ENCODE measurements at places on chromosomes 2 and 18.

- no peaks in the 10 kb centered on the region for H3K4me1 ChIP-seq
- H3K4me3 ChIP-seq = no peak overlapping the region
- no peak overlapping the region for H3K27ac ChIP-seq
- H3K27me3 ChIP-seq = peaks cover 6% of the 10 kb centered on the region
- H3K36me3 ChIP-seq = no peaks in the 10 kb centered on the region
- no peak for DNase-seq
Measured at GRCh38 chr2:128492966-128493811, 174.5 kb upstream of the HS6ST1 start.

GRCh38 chr2:52974127-52974526 lies 793.5 kb upstream of the CHAC2 start:
- no peak overlapping the region for H3K27ac ChIP-seq
- H3K4me3 ChIP-seq = no peak overlapping the region
- no peak for DNase-seq
- no peaks in the 10 kb centered on the region for H3K27me3 ChIP-seq
- no peaks in the 10 kb centered on the region for H3K4me1 ChIP-seq

DNA sequence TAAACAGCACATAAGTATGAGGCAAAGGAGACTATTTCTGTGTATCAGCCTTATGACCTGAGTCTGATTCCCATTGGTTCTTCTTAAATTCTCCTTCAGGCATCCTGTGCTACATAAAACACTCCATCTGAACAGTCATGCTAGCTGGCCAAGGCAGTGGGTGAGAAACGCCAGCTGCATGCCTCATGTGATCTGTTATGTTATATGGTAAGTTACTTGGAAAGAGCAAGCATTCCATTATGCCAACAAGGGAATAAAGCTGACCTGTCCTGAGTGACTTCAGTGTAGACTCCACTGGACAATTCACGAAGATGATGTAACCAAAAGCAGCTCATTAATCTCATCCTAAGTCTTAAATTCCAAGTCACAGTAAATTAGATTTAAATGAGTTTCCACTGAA lies 216.5 kb upstream of the FN1 start:
- no peaks in the 10 kb centered on the region for H3K4me1 ChIP-seq
- H3K27me3 ChIP-seq = no peaks in the 10 kb centered on the region
- H3K27ac ChIP-seq = no peak overlapping the region
- no peak for DNase-seq
- H3K4me3 ChIP-seq = no peak overlapping the region

- no peaks in the 10 kb centered on the region for H3K27me3 ChIP-seq
- H3K27ac ChIP-seq = no peak overlapping the region
- peaks cover under 1% of the 10 kb centered on the region for H3K36me3 ChIP-seq
- no peak overlapping the region for H3K4me3 ChIP-seq
- peak; percentile 40 for DNase-seq
Measured at GRCh38 chr18:13558124-13558523, 168.2 kb downstream of the FAM210A start.

DNA sequence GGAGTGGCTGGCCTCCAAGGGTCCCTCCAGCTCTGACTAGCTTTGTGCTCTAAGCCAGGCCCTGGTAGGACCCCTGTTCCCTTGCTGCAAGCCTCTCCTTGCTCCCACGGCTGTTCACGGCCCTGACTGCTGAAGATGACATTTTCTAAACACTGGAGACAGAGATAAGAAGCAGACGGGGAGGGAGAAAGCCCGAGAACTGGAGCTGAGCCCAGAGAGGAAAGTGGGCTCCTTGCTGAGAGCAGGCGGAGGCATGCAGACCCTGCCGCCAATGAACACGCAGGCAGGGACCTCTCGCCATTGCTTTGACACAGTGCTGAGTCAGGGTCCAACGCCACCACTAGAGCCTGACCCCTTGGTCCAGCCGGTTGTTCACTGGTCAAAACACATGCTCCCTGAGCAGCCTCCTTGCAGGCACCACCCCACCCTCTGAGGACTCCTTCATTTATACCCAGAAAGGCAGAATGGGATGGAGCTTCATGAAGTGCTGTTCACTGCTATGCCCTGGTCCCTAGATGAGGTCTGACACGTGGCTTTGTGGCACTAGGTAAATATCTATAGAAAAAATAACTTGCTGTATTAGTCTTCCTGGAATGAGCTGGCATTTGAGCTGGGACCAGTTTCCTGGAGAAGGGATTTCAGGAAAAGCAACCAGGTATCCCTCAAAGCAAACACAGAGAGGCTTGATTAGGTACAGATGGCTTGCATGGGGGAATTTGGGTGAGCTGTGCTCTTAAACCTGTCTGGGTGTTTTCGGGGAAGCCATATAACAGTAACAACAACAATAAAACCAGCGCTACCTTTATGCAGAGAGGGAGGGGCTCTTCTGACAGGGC lies 65.7 kb downstream of the MCFD2 start:
- no peaks in the 10 kb centered on the region for H3K36me3 ChIP-seq
- no peak for DNase-seq
- H3K27ac ChIP-seq = no peak overlapping the region
- peaks cover 2% of the 10 kb centered on the region for H3K27me3 ChIP-seq
- H3K4me1 ChIP-seq = no peaks in the 10 kb centered on the region
- no peak overlapping the region for H3K4me3 ChIP-seq

GRCh38 chr18:36408606-36409005 lies 111.1 kb downstream of the FHOD3 start:
- H3K36me3 ChIP-seq = no peaks in the 10 kb centered on the region
- no peaks in the 10 kb centered on the region for H3K4me1 ChIP-seq
- no peak overlapping the region for H3K4me3 ChIP-seq
- no peaks in the 10 kb centered on the region for H3K27me3 ChIP-seq
- no peak for DNase-seq
- no peak overlapping the region for H3K27ac ChIP-seq

- H3K4me1 ChIP-seq = no peaks in the 10 kb centered on the region
- DNase-seq = no peak
- H3K4me3 ChIP-seq = no peak overlapping the region
- peaks cover 6% of the 10 kb centered on the region for H3K27me3 ChIP-seq
- H3K27ac ChIP-seq = no peak overlapping the region
Measured at GRCh38 chr2:74347742-74348141, 4.5 kb upstream of the SLC4A5 start.

DNA sequence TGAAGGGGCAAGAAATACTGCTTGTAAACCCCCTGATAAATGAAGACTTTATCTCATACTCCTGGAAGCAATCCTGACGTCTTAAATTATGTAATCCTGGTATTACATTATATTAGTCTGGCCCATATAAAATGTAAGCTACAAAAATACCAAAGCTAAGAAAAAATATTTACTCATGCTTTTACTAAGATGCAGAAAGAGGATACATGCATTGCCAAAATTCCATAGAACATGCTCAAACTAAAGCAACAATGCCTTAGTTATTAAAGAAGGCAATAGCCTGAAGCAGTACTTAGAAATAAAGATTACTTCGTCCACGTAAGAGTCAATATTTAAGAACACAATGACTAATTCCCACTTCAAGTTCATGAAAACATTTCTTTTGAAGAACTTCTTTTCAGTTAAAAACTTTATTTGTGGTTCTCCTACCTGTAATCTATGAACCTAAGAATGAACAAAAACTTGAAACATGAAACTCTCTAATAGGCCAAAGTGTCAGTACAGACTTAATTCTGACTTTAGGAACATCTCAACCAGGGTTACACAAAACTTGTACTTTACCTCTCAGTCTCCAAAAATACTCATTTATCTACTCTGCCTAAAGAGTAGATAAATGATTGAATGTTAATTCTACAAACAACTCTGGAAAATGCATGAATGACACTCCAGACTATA lies 117.3 kb downstream of the THADA start:
- H3K27me3 ChIP-seq = no peaks in the 10 kb centered on the region
- H3K4me3 ChIP-seq = no peak overlapping the region
- peaks cover 13% of the 10 kb centered on the region for H3K4me1 ChIP-seq
- no peak for DNase-seq

DNA sequence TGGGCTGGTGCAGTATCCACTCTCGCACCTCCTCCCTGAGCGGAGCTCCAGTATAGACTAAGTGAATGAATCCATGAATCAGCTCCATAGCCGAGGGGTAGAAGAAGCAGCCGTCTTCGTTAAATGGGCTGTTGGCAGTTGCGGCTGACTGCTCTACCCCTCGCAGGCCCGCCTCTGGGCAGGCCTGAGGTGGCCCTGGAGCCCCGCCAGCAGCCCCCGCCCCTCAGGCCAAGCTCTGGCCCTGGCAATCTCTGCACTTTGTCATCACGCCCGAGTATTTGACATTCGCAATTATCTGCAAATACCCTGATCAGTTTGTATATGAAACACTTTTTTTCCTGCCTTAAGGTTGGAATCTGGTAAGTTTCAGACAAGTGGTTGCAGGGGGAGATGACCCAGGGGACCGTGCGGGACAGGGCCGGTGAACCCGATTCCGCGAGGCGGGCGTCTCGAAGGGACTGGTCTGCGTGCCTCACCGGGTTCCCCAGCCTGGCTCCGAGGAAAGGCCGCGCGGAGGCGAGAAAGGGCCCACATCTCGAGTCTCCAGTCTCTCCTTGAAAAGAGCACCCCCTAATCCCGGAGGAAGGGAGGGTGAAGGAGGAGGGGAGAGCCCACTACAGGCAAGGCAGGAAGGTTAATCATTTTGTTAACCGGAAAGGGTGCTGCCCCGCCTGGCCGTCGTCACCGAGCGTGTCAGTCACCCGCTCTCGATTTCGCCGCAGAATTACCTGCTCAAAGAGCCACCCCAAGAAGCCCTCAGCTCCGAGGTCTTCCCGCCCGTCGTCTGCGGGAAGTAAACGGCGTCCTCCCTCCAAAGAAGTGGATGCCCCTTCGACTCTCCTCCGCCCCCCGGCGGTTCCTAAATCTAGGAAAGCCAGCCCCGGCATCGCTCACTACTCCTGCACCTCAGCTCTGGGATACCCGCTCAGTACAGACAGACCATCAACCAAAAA lies 11.1 kb upstream of the SATB2 start:
- H3K4me1 ChIP-seq = peaks cover 7% of the 10 kb centered on the region
- peaks cover 86% of the 10 kb centered on the region for H3K27me3 ChIP-seq
- no peak overlapping the region for H3K27ac ChIP-seq
- no peak for DNase-seq

DNA sequence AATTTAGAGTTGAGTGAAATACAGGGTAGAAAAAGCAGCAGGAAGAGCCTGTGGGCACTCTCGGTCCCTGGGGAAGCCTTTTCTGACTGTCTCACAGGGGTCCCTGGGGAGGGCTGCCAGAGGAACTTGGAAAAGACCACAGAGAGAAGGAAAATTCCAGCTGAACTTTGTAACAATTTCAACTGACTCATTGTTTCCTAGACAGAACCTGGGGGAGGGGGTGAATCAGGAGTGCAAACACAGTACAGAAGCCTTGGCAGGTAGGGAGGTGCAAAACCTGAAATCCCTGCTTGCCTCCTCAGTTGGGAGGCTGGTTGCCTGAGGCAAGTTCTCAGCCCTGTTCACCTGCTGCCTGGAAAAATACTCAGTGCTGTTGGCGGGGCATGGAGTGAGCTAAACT lies 106.8 kb downstream of the GRB14 start:
- H3K27ac ChIP-seq = no peak overlapping the region
- no peak for DNase-seq
- no peaks in the 10 kb centered on the region for H3K36me3 ChIP-seq
- H3K4me1 ChIP-seq = no peaks in the 10 kb centered on the region

DNA sequence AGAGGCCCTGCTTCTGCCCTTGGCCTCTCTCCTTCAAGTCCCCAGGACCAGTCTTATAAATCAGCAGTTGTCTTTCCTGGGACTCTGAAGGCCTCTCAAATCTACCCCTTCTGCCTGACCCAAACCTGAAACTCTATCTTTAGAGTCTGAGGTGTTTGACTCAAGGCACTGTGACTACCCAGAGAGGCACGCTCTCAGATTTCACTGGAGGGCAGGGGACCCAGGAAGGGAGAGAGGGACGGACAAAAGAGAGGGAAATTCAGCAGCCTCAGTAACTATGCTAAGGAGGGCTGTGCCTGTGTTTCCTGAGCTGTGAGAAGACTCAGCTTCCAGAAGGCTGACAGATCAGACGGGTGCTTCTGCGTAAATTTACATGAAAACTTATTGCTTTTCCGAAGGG lies 217.8 kb downstream of the HAUS1 start:
- H3K27ac ChIP-seq = no peak overlapping the region
- H3K27me3 ChIP-seq = peaks cover 2% of the 10 kb centered on the region
- peaks cover 3% of the 10 kb centered on the region for H3K4me1 ChIP-seq
- no peak for DNase-seq

- H3K4me1 ChIP-seq = peaks cover 1% of the 10 kb centered on the region
- H3K27ac ChIP-seq = no peak overlapping the region
- no peak overlapping the region for H3K4me3 ChIP-seq
- no peak for DNase-seq
Measured at GRCh38 chr2:28108143-28108542, 217.6 kb downstream of the BABAM2 start.

DNA sequence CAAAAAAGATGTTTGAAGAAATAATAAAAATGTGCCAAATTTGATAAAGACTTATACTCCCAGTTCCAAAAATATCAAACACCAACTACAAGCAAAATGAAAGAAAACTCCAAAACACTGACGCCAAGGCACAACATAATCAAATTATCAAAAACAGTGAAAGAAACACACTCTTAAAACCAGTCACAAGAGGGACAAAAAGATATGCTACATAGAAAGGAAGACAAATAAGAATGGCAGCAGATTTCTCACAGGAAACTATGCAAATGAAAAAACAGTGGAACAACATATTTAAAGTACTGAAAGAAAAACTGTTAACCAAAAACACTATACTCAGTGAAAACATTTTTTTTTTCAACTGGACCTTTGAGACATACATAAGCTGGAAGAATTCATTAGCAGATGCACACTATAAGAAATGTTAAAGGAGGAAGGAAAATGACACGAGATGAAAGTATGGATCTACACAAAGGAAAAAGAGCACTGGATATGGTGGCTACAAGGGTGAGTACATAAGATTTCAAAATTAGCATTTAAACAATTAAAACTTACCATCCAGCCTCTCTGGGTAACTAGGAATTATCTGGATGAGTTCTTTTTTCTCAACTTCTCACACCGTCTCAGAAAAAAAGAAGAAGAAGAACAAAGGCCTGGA lies 94.0 kb upstream of the ACVR1C start:
- no peak for DNase-seq
- H3K4me1 ChIP-seq = no peaks in the 10 kb centered on the region
- H3K27me3 ChIP-seq = no peaks in the 10 kb centered on the region

DNA sequence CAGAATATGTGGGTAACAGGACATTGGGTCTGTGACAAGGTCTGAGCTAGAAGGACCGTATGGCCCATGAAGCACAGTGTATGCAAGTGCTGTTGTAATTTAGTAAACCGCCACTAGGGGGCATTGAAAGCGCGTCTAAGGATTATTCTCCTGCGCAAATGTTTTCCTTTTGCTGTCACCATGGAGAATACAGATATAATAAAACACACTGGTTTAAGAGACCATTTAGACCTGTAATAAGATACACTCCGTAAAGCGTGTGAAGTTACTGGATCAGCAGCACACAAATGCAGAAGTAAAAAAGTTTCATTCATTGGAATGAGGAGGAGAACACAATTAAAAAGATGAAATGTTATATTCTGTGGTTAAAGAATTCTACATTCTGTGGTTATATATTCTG lies 272.4 kb downstream of the AGAP1 start:
- H3K4me3 ChIP-seq = no peak overlapping the region
- H3K27me3 ChIP-seq = no peaks in the 10 kb centered on the region

- no peak for DNase-seq
- H3K4me3 ChIP-seq = no peak overlapping the region
- no peaks in the 10 kb centered on the region for H3K27me3 ChIP-seq
- H3K4me1 ChIP-seq = peaks cover 12% of the 10 kb centered on the region
- no peak overlapping the region for H3K27ac ChIP-seq
- peaks cover 17% of the 10 kb centered on the region for H3K36me3 ChIP-seq
Measured at GRCh38 chr2:168002021-168002553, 245.3 kb downstream of the STK39 start.

GRCh38 chr2:135948642-135949355 lies 36.6 kb downstream of the DARS1 start:
- no peak for DNase-seq
- H3K4me1 ChIP-seq = peaks cover 37% of the 10 kb centered on the region
- H3K27ac ChIP-seq = peak overlapping the region; percentile 73
- no peaks in the 10 kb centered on the region for H3K27me3 ChIP-seq
- H3K4me3 ChIP-seq = peak overlapping the region; percentile 32
- H3K36me3 ChIP-seq = peaks cover 59% of the 10 kb centered on the region
